ENCODE measurements at places on chromosomes 4 and X. TPM values are rescaled to one million over a fixed set of nuclear protein-coding genes. Genes with fewer than 3 reads are reported as not detected.

The CTAG1A gene
- total RNA-seq, result not detected

The AWAT2 gene
- not detected for total RNA-seq

The DRD5 gene
- total RNA-seq, result not detected

The APLN gene
- 0.24 TPM for total RNA-seq

The ENPEP gene
- total RNA-seq, result 0.21 TPM

The RNF150 gene
- 0.24 TPM for total RNA-seq

The PABPC1L2A gene
- not detected for total RNA-seq

The SULT1E1 gene
- 0.24 TPM for total RNA-seq

The TMPRSS11F gene
- total RNA-seq, result 0.85 TPM

The PLAC8 gene
- total RNA-seq, result 0.48 TPM

The TIMM17B gene
- total RNA-seq, result 53.1 TPM

The CCNA2 gene
- total RNA-seq, result 1.9 TPM

The TRIM61 gene
- total RNA-seq, result under 0.01 TPM

The SMR3B gene
- not detected for total RNA-seq

The ANXA3 gene
- total RNA-seq, result 321 TPM

The AMMECR1 gene
- 41.3 TPM for total RNA-seq

The MTCP1 gene
- total RNA-seq, result 7.2 TPM

The PPARGC1A gene
- total RNA-seq, result 2.4 TPM

The NAP1L2 gene
- 0.43 TPM for total RNA-seq

The PCDH11X gene
- total RNA-seq, result under 0.01 TPM

The CCDC158 gene
- total RNA-seq, result 0.24 TPM

The TMEM35A gene
- total RNA-seq, result not detected

The ATP2B3 gene
- not detected for total RNA-seq

The VCX2 gene
- total RNA-seq, result not detected

The CASP3 gene
- total RNA-seq, result 44.6 TPM

The FGFBP2 gene
- not detected for total RNA-seq

The REELD1 gene
- not detected for total RNA-seq

The NEXMIF gene
- not detected for total RNA-seq

The TMSB15A gene
- total RNA-seq, result not detected

The PIR gene
- total RNA-seq, result 28.2 TPM

The BEX1 gene
- not detected for total RNA-seq

The CT47B1 gene
- total RNA-seq, result not detected

The TLR10 gene
- not detected for total RNA-seq

The DNAAF6 gene
- not detected for total RNA-seq

The TCEAL6 gene
- total RNA-seq, result not detected

The PSAPL1 gene
- total RNA-seq, result under 0.01 TPM

The GSPT2 gene
- total RNA-seq, result 1.3 TPM

The TCEAL1 gene
- total RNA-seq, result 24.5 TPM

The CXorf49 gene
- total RNA-seq, result 0.24 TPM

The PARM1 gene
- 0.21 TPM for total RNA-seq

The PRRG3 gene
- total RNA-seq, result not detected

The POF1B gene
- 4.6 TPM for total RNA-seq

The ERCC6L gene
- 0.48 TPM for total RNA-seq

The GLRA3 gene
- under 0.01 TPM for total RNA-seq

The PNMA5 gene
- not detected for total RNA-seq

The ZNF330 gene
- total RNA-seq, result 25.1 TPM

The SPATA4 gene
- total RNA-seq, result not detected

The HSD17B13 gene
- total RNA-seq, result not detected

The ZBED1 gene
- 32.8 TPM for total RNA-seq

The TLR3 gene
- 1.7 TPM for total RNA-seq

The IL2RG gene
- total RNA-seq, result not detected

The KCNE5 gene
- not detected for total RNA-seq

The MAOA gene
- 243 TPM for total RNA-seq

Measured in tracheal epithelial cell (primary cell).